ENCODE measurements at places on chromosomes 13 and 19. TPM values are rescaled to one million over a fixed set of nuclear protein-coding genes. Genes with fewer than 3 reads are reported as not detected.

DNA sequence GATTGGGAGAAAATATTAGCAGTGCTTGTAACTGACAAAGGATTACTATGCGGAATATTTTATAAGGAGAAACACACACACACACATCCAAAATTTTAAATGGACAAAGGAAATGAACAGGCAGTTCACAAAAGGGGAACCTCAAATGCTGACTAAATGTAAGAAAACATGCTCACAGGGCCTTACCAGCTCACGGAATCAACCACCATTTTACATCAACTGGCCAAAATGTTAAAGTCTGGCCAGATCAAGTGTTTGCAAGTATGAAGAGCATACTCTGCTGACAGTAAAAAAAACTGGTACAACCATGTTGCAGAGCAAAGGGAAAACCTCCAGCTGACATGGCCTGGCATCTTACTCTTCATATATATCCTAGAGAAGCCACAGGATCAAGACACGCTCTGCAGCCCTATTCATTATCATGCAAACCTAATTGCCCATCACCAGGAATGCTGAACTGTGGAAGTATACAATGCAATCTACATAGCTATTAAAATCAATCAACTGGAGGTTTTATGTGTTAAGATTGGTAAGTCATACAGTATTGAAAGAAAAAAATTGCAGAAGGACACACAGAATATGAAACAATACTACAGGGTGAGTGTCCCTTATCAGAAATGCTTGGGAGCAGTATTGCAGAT, 124.4 kb downstream of the RNF17 start:
- no peak for DNase-seq

GRCh38 chr13:68944272-68944671, 1163.4 kb upstream of the ATXN8OS start:
- DNase-seq, result no peak

MISP3 gene
- 0.41 TPM for total RNA-seq

- DNase-seq, result no peak
Measured at GRCh38 chr19:13633109-13633508, 126.8 kb upstream of the CACNA1A start.

DNA sequence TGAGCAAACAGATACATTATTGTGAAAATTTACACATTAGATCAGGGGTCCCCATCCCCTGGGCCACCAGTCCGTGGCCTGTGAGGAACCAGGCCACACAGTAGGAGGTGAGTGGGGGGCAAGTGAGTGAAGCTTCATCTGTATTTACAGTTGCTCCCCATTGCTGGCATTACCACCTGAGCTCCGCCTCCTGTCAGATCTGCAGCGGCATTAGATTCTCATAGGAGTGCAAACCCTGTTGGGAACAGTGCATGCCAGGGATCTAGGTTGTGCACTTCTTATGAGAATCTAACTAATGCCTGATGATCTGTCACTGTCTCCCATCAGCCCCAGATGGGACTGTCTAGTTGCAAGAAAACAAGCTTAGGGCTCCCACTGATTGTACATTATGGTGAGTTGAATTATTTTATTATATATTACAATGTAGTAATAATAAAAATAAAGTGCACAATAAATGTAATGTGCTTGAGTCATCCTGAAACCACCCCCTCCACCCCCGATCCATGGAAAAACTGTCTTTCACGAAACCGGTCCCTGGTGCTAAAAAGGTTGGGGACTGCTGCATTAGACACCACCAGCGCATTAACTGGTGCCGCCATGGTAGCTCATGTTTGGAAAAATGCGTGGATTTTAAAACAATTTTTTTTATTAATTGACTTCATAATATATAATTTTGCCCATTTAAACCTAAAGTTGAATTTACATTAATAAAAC, 51.7 kb downstream of the DGKH start:
- no peak for DNase-seq

GRCh38 chr13:21012841-21013681, 48.3 kb downstream of the LATS2 start:
- DNase-seq, result no peak
